ENCODE measurements at places on chromosomes 2 and 18.
A peak's percentile ranks its signal among the peaks of the same experiment; 100 is the strongest.

DNA sequence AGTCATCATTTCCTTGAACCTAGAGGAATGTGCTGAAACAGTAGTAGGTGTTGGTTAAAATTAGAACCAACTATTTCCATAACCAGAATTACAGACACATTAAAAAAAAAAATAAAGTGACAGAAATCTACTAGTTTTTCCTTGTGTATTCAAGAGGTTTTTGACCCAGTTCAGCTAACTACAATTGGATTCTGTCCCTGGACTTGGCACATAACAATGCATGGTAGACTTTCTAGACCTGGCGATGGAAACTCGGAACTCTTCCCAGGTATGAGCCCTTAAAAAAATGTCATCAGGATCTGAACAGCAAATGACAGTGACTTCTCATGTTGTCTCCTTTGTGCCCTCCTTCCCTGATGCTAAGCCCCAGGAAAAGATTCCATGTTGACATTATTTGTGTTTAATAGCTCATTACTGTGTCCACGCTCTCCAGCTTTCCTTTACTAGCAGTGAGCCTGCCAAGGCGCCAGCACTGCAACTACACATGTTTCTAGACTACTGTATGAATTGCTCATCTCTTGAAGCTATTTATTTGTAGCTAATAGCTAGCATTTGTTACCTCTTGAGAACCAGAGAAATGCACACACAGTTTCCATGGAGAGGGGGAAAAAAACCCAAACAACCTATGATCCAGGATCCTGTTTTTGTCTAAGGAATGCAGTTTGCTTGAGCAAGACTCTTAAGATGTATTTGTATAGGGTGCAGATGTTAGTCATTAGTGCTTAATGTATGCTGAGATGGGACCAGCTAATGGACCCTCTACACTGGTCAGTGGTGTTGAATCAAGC lies 148.5 kb downstream of the FMNL2 start:
- DNase-seq: no peak

DNA sequence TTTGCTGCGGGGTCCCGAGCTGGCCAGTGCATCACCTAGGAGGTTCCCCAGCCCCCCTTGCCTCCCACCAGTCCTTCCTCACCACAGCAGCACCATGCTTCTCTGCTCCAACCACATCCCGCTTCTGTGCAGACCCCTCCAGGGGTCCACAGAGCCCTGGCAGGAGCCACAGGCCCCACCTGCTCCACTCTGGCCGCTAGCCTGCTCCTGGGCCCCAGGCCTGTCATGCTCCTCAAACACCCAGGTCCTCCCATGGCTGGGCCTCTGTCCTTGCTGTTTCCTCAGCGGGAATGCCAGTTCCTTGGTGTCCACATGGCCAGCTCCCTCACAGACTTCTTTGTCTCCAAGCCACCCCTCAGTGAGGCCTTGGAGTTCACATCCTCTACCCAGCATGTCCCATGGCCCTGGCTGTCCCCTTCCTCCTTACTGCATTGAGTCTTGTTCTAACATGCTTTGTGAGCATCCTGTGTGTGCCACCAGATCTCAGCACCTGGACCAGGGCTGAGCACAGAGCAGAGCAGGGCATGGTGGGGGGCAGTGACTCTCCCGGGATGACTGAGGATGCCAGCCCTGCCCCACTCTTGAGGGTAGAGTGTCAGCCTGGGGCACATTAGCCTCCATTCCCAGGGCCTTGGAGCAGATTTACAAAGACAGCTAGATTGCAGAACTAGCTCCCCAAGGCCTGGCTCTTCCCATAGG lies 201.0 kb upstream of the HS6ST1 start:
- DNase-seq: no peak

DNA sequence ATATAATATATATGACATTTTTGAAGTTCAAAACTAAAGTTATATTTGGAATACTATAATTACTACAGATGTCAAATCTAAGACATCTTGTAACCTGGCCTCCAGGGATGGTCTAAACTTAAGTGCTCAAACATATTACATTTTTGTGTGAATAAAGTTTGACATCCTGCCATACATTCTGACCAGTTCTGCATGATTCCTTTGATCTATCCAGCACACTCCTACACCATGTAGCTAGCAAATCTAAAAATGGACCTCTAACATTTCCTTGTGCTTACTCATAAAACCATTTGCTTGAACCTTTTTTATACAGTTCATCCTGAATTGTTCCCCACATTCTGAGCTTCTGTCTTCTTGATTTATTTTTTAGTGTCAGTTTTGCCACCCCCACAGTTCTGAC lies 294.3 kb upstream of the ZNF804A start:
- no peak for DNase-seq

DNA sequence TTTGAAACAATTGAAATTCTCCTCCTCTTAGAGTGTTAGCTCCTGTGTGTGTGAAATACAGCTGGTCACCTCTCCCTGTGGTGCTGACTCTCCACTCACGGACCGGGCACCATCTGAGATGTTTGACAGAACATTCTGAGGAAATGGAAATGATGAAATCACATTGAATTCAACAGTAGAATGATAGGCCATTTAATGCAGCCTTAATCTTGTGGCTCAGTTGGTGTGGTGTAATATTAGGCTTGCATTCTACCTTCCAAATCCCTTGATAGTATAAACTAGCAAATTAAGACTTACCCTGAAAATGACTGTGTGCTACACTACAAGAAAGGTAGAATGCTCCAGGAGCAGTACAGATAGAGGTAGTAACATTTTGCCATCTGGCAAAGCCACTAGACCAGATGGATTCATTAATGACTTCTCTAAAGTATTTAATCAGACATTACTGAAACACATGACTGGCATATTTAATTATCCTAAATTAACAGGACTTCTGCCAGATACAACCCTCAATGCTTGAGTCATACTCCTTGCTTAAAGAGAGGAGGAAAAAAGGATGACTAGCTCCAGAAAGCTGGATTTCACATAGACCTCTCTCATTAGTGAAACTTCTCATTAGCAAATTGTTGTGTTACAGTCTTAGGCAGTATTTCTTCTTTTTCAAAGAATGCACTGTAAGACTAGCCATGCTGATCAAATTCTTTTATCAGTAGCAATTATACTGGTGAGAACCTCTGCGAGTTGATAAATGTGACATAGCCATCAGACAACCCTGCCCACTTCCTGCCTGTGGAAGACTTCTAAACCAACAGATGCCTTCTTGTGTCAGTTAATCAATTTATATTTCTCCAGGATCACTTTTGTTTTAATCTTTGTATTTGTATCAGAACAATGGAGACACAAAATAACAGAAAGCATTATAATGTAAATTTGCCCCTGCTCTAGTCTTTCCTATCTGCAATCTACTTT lies 80.6 kb downstream of the EML6 start:
- DNase-seq: no peak

GRCh38 chr2:206642075-206643025 lies at the start of gene FAM237A:
Gene FAM237A (plus strand): TSS chr2:206642487. CDS start chr2:206644237, 1,750 bp downstream.
- peak; percentile 27 for DNase-seq

DNA sequence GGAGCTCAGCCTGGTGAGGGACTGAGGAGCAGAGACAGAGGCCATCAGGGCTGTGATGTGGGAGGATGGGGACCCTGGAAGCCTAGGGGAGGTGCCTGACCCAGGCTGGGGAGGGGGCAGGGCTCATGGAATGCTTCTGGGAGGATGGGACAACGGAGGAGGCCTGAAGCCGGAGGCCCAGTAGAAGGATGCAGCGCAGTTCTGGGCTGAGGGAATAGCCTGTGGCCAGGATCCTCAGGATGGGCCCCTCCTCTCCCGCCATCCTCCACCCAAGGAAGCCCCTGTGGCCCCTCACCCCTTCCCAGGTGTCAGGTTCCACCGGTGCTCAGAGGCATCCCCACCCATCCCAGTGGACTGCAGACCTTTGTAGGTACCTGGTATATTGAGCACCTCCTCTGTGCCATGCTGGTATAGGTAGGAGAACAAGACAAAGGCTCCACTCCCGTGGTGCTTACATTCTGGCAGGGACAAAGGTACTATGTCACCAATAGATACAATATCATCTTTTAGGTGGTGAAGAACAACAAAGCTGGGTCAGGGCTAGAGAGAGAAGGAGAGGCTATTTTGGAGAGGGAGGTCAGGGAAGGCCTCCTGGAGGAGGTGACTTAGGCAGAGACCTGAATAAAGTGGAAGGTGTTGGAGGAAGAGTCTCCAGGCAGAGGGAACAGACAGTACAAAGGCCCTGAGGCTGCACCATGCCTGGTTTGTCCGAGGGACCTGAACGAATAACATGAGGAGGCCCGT lies 2.7 kb downstream of the ZAP70 start:
- DNase-seq: no peak

DNA sequence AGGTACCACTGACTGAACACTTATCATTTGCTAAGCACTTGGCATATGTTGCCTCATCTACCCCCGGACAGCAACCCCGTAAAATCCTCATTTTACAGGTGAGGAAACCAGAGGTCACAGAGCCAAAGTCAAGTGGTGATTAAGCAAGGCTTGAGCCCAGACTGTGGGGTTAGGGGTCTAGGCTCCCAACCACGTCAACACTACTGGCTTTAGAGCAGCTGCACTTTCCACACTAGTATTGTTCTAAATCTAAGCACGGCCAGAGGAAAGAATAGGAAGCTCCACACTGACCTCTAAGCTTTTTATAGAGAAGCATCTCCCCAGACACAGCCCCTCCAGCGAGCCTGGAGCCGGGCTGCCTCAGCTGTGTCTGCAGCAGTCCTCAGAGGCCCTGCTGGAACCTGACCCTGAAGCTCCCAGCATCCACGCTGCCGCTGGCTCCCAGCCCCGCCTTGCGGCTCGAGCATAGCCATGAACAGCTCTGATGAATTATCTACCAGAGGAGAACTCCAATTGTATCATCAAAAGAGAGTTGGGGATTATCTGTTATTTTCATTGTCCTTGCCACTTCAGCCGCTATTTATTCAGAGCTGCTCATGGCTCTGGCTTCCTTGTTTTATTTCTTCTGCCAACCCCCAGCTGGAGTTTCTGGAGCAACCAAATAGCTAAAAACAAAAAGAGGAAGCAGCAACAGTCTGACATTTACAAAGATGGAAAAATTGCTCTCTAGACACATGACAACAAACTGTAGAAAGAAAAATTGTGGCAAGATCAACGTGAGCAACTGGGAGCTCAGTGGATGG lies 62.2 kb upstream of the RTN4 start:
- no peak for DNase-seq

GRCh38 chr2:10668402-10669012 lies 21.3 kb downstream of the NOL10 start:
- peak; percentile 15 for DNase-seq
